ENCODE measurements at places on chromosomes 7 and 10.

DNA sequence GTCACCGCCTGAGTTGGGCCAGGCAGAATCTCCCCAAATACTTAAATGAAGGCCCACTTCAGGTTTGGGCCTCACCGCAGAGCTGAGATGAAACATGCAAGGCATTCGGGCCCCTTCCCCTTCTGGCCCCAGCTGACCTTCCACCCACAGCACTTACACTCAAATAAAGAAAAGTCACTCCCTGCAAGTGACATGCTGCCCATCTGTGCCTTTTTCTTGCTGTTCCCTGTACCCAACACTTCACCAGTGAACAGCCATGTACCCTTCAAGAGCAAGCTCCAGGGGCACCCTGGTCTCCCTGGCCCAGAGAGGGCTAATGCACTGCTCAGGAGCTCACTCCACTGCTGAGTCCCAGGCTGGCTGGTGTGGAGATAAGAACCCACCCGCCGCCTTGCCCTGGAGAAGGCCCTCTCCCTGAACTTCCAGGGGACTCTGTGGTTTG lies 40.7 kb downstream of the ZCCHC24 start:
- no peak for DNase-seq

DNA sequence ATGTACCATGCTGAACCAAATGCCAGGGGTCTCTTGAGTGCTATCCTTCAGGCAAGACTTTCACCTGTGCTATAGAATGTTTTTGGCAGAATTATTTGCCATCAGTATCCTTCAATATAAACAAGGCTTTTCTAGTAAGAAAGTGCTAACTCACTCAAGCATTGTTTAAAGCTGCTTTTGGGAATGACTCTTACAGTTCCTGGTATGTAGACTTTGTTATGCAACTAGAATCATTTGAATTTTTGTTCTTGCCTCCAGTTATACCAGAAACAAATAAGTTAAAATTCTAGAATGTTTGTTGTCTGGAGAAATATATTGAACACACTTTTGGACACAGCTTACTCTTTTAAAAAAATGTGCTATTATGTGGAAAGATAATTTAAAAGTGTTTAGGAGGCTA lies 39.5 kb upstream of the RTKN2 start:
- no peak for DNase-seq

GRCh38 chr10:109480836-109481235 lies 442.5 kb downstream of the XPNPEP1 start:
- no peak for DNase-seq

- DNase-seq: no peak
Observed at GRCh38 chr10:7338469-7338868, 72.4 kb downstream of the SFMBT2 start.

DNA sequence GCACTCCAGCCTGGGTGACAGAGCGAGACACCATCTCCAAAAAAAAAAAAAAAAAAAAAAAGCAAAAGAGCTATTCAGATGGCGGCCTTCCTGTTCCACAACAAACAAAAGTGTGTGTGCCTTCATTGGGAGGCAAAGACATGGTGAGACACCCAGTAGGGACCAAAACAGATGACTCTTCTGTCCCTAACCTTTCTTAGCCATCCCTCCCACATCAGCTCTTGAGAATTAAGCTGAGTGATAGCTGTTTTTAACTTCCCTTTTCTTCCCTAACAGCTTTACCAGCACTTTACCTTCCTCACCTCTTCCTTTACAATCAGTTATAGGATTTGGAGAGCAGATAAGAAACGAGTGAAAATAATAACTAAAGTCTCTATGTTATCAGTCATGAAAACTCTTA lies 48.2 kb downstream of the ARMH3 start:
- DNase-seq: no peak

GRCh38 chr10:33235251-33235884 lies 99.1 kb downstream of the NRP1 start:
- no peak for DNase-seq

DNA sequence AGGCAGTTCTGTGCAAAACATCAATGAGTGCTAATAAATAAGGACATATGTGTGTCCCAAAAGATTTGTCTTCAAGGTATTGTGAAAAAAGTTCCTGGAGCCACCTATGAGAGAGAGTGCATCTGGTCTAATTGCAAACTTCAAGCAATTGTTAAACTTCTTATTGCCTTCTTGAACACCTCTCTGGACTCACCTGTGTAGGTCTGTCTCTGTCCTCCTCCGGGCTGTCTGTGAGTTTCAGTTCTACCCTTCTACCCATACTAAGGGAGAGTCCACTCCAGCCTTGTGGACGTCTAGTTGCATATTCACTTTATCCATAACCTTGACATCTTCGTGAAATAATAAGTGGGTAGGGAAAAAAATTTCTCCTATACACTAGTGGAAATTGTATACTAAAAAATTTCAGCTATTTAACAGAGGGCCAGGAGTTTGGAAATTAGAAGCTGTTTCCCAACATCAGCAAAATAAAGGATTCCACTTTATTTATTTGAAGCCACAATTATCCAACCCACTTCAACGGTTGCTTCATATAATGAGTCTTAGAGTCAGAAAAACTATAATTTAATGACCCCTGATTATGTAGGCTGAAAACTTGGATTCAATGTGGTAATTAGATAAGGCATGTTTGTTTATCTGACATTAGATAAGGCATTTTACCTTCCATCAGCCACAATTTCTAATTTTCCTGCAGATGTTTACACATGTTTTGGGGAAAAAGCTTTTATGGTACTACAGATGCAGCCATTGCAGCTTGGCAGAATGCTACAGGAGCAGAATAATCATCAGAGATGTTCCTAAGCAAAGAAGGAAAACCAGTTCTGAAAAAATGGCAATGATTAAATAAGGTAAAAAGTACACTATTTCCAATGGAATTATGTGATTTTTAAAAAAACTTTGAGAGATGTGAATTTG lies 150.8 kb upstream of the FAM3C start:
- DNase-seq: no peak

DNA sequence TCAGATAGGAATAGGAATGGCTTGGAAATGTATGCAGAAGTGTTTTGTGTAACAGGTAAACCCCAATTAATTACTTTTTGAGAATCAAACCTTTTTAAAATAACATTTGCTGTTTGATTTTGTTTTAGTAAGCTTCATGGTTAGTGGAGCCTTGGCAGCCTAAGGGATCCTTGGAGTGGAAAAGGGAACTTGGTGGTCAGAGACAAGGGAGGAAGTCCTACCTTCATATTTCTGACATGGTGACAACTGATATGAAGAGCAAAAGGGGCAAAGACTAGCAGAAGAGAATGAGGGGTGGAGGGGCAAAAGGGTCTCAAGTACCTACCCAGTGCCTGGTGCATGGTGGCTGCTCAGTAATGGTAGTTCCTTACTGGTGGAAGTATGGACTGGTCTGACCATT lies 32.3 kb downstream of the AHCYL2 start:
- DNase-seq: no peak

DNA sequence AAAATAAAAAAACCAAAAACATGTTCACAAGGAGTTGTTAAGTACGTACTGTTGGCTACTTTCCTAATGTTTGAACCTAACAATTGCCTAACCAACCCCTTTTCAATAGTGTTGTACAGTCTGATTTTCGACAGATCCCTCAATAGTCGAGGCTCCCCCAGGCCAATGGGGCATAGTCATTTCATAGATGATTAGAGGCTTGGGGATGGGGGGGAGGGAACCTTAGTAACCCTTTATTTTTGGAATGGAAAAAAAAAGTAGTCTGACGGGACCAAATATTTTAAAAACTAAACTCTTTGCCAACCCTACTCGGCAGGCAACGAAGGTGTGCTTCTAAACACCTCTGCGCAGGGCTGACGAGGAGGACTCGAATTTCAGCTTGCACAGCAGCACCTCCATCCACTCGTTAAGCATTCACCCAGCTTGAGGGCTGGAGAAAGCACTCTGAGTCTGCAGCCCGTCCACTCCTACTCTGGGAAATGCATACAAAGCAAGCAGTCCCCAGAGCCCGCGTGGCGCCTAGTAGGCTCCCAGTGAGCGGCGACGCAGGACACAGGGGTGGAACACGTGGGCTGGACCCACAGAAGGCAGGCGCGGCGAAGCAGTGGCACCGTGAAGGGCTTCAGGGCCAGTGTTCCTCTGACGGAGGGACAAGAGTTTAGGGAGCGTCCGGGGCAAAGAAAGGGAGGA lies 899 bp downstream of the PUS7 start:
- peak; percentile 82 for DNase-seq

- no peak for DNase-seq
Observed at GRCh38 chr7:97024209-97025129, at the start of gene DLX5. DLX5 (minus strand) TSS chr7:97024831; CDS start chr7:97024623, 208 bp downstream.

GRCh38 chr10:93143281-93143680 lies 69.6 kb downstream of the CYP26A1 start:
- DNase-seq: no peak

- no peak for DNase-seq
Observed at GRCh38 chr10:52900593-52900992, 128.0 kb upstream of the MBL2 start.

DNA sequence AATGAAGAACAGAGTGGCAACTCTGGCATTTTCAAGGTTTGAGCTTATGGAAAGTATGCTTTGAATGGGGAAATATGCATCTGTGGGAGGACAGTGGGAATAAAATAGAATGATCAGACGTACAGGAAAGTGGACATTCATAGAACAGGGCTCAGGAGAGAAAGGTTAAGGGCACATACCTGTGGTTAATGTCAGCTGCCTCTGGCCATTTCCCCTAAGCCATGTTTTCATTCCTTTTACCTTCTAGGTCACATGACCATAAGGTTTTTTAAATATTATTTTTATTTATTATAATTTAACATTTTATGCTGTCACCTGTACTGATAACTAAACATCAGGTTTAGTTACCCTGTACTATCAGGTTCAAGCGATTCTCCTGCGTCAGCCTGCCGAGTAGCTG lies 52.8 kb downstream of the LRRC4 start:
- DNase-seq: no peak

DNA sequence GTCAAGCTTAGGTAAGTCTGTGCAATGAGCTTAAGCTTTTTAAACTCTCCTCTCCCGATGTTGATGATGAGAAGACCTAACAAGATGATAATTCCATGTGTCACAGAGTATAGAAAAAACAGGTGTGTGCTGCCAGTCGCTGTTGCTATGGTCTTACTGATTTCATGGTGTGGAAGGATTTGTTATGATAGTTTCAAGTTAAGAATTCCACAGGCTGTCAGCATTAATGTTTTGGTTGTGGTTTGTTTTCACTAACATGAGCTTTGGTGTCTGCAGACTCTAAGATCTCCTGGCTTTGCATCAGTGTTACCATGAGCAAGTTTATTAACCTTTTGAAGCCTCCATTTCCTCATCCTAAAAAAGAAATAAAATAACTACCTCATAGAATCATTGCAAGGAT lies 123.7 kb downstream of the NSUN6 start:
- DNase-seq: peak; percentile 25

GRCh38 chr7:24477398-24478136 lies 95.7 kb upstream of the PALS2 start:
- DNase-seq: peak; percentile 89

GRCh38 chr10:126309228-126309883 lies 78.9 kb downstream of the ADAM12 start:
- DNase-seq: no peak
